OCI-M1 (cell line): ENCODE measurements at places on chromosomes 2 and 18.

GRCh38 chr2:174449033-174449432 lies 37.8 kb downstream of the GPR155 start:
- DNase-seq = no peak

- DNase-seq = no peak
Observed at GRCh38 chr2:158202161-158202815, 100.6 kb downstream of the UPP2 start.

- DNase-seq = no peak
Observed at GRCh38 chr2:234448506-234449184, 48.2 kb downstream of the ARL4C start.

DNA sequence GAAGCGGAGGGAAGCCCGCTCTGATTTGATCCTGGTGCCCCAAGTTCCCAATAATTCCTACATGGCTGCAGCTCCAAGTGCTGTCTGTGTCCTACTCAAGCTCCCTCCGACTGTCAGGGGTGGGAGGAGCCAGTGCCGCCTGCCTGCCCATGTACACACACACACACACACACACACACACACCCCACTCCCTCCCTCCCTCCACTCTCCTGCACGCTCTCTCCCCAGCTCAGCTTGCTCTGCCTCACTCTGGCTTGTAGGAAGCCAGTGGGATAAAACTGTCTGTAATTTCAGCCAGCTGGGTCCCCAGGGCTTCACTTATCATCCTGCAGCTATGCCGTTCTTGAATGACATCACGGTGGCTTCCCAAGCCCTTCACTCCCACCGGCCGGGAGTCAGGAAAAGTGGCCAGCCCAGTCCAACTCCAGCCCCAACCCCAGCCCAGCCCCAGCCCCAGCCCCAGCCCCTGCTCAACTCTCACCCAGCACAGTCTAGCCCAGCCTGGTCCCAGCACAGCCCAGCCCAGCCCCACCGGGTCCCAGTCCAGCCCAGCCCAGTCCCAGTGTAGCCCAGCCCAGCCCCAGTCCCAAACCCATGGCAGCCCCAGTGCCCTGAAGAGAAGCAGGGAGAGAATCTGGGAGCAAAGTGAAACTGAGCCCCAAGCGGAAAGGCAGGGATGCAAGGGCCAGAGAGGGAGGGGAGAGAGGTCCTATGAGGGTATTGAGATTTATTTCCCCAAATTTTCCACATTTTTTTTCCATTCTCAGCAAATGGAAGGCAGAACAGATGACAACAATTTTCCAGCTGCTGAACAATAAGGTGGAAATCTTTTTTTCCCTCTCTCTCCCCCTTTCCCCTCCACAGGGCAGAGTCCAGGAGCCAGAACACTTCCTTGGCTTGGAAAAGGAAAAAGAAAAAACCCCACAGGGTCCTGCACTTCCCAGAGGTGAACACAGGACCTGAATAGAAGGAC lies 144.0 kb downstream of the TNS1 start:
- no peak for DNase-seq

DNA sequence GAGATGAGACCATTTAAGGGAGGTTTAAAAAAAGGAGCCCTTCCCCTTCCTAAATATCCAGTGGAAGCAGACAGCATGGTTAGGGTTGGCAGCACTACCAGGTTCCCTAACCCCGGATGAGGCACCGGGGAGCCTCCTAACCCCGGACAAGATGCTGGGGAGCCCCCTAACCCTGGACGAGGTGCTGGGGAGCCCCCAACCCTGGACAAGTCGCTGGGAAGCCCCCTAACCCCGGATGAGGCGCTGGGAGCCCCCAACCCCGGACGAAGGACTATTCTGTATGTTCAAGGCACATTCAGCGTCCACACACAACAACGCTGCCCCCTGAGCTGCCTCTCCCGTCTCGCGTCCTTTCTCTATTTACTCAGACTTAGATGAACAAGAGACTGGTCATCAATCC lies 51.9 kb downstream of the ANKMY1 start:
- DNase-seq = no peak

DNA sequence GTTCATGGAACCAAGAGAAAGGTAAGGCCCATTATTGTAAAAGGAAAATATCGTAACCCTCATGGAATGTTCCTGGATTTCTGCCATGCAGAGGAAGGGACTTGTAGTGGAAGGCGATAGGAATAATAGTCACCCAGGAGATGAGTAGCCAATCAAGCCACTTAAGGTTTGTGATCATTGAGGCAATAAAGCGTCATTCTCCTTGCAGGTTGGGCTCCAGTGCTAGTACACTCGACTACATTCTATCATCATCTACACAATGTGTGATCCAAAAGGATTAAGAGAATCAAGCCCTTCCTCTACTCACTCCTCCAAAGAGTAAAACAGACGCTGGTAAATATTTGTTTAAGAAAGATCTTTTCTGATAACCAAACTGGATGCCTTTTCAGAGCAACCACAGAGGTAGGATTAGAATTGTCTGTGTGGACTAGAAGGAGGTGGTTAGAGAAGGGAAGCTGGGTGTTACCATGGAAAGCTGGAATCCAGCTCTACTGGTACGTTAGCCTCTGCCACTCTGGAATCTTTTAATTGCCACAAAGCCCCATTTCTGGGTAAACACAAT lies 245.7 kb downstream of the IKZF2 start:
- no peak for DNase-seq

GRCh38 chr2:136777391-136777790 lies 12.0 kb downstream of the THSD7B start:
- no peak for DNase-seq

DNA sequence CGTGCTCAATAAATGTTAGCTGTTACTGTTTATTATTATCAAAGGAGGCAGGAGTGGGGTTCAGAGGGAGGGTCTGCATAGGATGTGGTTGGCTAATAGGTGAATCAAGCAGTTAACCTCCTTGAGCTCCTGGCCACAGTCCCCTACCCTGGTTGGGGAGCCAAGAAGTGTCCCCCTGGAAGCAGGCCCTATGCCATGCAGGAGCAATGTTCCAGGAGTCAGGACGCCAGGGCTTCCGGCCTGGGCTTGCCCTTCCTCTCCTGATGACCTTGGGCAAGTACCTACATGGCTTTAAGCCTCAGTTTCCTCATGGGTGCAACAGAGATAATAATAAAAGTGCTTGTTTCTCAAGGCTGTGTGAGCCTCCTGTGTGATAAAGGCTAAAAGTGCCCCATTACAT lies 84.9 kb downstream of the DYSF start:
- DNase-seq = no peak
